ENCODE measurements at places on chromosomes 12 and 14.

GRCh38 chr12:1436015-1436414, 158.4 kb downstream of the FBXL14 start:
- DNase-seq, result no peak

GRCh38 chr14:63342371-63342770, 23.6 kb upstream of the GPHB5 start:
- DNase-seq, result no peak

DNA sequence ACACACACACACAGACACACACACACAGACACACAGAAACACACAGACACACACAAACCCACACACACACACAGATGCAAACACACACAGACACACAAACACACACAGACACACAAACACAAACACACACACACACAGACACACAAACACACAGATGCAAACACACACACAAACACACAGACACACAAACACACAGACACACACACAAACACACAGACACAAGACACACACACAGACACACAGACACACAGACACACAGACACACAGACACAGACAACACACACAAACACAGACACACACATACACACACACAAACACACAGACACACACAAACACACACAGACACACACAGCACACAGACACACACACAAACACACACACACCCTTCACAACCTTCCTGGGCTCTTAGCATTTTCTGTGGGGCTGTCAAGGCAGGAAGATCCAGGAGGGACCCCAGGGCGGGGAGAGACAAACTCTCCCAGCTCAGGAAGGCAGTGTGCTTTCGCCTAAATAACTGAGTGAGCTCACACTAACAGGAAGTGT, 24.2 kb upstream of the INF2 start:
- DNase-seq, result no peak

DNA sequence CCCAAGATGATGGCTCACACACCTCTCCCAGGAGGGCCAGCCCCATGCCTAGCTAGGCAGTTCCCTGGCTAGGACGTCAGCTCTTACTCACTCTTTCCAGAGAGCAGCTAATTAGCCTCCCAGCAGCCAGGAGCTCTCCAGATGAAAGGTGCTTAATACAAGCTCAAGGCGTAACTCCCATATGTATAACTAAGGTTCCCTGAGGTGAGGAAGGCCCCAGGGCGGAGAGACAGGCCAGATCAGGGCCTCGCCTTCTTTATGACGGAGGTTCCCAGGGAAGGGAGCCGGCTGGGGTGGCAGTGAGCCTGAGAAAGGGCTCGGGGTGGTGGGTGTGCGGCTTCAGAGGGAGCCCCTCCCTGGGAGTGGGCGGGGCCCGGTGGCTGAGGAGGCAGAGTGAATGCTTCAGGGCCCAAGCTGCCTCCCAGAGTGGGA, 26.4 kb upstream of the ZFP36L1 start:
- DNase-seq, result no peak

- no peak for DNase-seq
Measured at GRCh38 chr12:128571906-128572810, 251.6 kb downstream of the SLC15A4 start.

DNA sequence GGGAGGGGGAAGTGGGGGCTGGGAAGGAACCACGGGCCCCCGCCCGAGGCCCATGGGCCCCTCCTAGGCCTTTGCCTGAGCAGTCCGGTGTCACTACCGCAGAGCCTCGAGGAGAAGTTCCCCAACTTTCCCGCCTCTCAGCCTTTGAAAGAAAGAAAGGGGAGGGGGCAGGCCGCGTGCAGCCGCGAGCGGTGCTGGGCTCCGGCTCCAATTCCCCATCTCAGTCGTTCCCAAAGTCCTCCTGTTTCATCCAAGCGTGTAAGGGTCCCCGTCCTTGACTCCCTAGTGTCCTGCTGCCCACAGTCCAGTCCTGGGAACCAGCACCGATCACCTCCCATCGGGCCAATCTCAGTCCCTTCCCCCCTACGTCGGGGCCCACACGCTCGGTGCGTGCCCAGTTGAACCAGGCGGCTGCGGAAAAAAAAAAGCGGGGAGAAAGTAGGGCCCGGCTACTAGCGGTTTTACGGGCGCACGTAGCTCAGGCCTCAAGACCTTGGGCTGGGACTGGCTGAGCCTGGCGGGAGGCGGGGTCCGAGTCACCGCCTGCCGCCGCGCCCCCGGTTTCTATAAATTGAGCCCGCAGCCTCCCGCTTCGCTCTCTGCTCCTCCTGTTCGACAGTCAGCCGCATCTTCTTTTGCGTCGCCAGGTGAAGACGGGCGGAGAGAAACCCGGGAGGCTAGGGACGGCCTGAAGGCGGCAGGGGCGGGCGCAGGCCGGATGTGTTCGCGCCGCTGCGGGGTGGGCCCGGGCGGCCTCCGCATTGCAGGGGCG, at the start of gene GAPDH:
TSS of gene GAPDH (plus strand) at position 595 of the 772 bp plus-strand sequence. CDS start 316 bp downstream, outside the sequence.
- peak; percentile 83 for DNase-seq

DNA sequence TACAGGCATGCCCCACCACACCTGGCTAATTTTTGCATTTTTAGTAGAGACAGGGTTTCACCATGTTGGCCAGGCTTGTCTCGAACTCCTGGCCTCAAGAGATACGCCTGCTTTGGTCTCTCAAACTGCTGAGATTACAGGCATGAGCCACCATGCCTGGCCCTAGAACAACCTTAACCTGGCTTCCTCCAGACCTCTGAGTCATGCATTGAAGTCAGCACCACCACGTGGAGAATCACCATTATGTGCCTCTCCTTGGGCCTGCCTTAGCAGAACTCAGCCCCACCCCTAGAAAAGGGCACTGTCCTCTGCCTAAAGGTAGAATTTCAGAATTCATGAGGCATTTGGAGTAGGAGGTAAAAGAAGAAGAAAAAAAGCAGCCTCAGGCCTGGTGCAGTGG, 49.0 kb downstream of the LIMA1 start:
- DNase-seq, result no peak

DNA sequence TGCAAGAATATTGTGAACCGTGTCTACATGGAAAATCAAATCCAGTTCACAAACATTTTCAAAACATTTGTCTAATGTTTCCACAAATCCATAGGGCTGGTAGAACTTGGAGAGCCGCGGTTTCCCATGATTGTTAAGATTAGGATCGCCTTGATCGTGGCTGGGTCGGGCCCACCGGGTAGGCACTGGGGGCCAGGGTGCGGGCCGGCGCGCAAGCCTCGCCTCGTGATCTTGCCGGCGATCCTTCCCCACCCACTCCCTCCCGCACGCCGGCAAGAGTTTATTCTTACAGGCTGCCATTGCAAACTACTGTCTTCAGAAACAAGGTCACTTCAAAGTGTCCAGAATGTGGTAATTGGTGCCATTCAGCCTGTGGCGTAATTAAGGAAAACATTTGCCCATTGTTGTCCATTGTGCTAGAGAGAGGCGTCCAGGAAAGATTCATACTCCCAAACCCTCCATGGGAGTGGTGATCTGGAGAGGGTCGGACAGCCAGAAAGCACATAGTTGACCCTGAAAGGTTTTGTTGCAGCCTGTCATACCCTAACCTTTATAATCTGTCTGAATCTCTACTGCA, 95.5 kb downstream of the BORCS5 start:
- DNase-seq, result no peak

DNA sequence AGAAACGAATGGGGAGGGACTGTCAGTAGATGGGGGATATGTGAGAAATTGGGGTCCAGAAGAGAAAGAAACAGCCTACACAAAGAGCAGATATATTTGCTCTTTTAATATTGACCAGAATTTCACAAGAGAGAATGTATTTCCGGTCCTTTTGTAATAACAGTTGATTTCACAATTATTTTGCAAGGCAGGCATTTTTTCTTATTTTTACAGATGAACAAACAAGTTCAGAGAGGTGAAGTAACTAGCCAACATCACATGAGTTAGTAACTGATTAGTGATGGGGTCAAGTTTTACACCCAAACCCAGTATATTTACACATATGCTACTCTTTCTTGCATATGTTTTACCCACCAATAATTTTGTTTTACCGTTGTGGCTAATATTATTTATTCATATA, 188.2 kb downstream of the NAV3 start:
- no peak for DNase-seq

DNA sequence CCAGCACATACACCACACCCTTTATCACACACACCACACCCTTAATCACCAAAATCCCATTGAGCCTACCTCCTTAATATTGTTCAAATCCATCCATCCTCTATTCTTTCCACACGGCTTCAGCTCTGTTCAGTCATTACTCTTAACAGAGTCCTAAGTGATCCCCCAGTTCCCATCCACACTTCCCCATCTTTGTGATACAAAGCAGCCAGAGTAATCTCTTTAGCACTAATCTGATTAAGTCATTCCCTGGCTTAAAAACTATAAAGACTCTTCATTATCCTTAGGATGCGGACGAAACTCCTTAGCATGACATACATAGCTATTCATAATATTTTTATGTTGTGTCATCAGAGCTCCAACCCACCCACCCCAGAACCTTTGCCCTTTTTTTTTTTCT, 14.7 kb upstream of the MFAP5 start:
- no peak for DNase-seq

- no peak for DNase-seq
Measured at GRCh38 chr14:53861781-53862180, 94.8 kb downstream of the BMP4 start.

DNA sequence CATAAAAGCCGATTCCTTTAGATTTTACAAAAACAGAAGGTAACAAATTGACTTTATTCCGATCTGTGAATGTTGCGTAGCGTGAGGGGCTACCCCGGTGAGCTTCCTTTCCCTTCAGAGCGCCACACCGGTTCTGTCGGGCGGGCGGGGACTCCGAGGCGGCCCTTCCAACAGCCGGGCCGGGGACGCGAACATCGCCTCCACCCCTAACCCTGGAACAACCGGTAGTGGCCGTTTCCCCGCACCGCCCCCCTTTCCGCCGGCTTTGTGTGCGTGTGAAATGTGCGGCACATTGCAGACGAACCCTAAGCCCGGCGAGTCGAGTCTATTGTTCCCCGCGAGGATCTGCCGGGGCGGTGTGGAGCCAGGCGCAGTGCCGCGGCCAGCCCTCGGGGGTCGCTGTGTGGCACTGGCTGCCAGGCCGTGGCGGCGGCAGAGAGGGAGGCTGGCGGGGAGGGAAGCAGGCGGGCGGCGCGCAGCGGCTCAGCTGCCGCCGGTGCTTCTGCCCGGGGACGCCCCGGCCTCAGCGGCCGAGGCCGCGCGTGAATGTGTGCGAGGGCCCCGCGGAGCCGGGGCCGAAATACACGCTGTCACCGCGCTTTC, 775 bp upstream of the ARID2 start:
- DNase-seq, result peak; percentile 91

Measured in SIG-M5 (cell line).